ENCODE measurements at places on chromosomes 1 and 21.
A peak's percentile ranks its signal among the peaks of the same experiment; 100 is the strongest.

GRCh38 chr1:67771749-67772148, 61.5 kb downstream of the GNG12 start:
- DNase-seq, result no peak

GRCh38 chr1:924656-925560, 1.2 kb downstream of the SAMD11 start:
- DNase-seq, result no peak

DNA sequence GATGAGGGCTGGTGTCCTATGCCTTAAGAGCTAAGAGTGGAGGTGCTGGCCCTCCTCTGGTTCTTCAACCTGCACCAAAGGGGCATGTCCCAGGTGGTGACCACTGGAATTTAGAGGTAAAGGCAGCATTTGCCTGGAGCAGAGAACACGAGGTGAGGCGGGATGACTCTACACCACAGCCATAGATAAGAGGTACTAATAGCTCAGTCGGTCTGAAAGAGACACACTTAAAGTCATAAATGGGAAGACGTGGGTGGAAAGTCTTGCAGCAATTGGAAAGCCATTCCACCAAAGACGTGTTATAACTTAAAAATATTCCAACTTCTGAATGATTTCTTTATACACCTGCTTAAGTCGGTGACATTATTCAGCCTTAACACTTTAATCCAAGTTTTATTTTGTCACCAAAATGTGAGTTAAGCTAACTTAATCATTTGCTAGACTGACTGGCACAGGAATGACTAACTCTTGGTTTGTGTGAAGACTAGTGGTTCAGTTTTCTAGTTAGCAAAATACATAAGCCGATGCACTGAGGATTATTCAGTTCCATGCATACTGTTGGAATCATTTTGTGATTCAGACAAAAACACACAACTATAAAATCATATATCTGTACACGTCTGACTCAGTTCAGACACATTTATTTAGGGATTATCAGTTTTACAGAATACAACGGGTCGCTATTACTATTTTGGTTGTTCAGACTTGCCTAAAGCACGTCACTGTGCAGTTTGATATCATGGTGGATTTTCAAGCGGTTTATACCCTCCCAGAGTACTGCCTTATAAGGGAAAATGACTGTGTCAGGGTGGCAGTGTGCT, 4.6 kb upstream of the ETS2 start:
- no peak for DNase-seq

DNA sequence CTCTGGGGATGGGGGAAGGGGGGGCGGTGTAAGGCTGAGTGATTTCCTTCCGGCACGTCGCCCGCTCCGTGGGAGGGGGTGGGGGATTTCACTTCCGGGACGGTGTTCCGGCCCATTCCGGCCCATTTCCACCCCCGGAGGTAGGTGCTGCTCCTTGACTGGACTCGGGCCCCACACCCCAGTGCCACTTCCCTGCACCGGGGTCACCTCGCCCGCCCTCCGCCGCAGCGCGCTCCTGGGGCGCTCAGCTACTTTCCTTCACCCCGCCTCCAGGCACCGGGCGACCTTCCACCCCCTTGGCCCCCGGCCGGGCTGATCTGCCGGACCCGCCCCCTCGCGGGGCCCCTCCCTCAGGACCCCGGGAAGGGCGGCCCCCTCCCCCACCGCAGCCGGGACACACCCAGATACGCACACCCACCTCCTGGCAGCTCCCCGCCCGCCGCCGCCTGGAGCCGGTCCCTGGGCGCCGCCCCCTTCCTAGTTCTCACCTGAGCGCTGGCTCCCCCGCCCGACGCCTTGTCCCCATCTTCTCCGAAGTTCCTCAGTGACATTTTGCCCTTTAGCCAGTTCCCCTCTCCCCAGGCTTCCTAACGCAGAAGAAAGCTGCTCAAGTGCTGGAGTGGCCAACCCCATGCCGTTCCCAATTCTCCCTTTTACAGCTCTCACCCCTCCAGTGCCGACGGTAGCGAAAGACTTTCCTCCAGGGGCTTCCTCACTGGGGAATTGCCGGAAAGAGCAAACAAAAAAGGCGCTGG, at the start of gene ZBTB37:
TSS of gene ZBTB37 (plus strand) at position 115 of the 755 bp plus-strand sequence. CDS start 1,846 bp downstream, outside the sequence.
- peak; percentile 95 for DNase-seq

- DNase-seq, result no peak
These were observed 79.5 kb downstream of the IGSF21 start for GRCh38 chr1:18187054-18187453.

GRCh38 chr21:25079053-25079452, 528.2 kb downstream of the MRPL39 start:
- DNase-seq, result no peak

DNA sequence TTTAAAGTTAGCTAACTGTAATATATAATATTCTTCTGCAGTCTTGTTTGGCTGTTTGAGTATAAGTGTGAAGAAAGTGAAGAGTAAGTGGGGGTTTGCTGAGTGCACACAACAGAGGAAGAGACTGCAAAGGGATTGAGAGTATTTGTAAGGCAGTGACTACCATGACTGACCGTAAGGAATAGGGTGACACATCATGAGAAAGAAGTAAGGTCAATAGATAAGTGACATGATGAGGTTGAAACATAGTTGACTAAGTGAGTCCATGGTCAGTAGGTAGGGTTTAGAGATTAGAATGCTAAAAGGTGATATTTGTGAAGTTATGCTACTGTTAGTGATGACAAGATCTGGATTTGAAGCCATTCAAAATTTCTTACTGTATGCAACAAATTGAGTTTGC, 27.7 kb downstream of the WARS2 start:
- no peak for DNase-seq
